RPMI7951 (cell line): ENCODE measurements at places on chromosomes 4 and X. TPM values are rescaled to one million over a fixed set of nuclear protein-coding genes. Genes with fewer than 3 reads are reported as not detected.

GRCh38 chrX:45632506-45632905 lies 431.8 kb upstream of the DIPK2B start:
- DNase-seq = no peak

The GAGE13 gene
- 1.4 and 1.8 TPM in 2 replicates for total RNA-seq

DNA sequence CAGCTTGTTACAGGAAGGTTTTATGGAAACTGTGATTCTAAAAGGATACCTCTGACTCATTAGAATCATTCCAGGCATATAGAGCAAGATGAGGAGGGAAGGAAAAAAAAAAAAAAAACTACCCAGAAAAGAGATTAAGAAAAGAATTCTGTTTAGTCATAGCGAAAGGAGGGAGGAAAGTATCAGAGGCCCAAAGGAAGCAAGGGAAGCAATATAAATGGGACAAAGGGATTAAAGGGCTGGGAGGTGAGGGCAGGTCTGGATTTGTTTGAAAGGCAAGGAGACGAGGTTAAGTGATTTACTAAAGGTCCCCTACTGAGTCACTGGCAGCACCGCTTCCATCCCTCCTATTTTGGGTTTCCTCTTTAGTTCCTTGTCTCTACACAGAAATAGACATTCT lies 88.6 kb upstream of the IL1RAPL1 start:
- DNase-seq = no peak

The ARX gene
- not detected in 2 replicates for total RNA-seq

DNA sequence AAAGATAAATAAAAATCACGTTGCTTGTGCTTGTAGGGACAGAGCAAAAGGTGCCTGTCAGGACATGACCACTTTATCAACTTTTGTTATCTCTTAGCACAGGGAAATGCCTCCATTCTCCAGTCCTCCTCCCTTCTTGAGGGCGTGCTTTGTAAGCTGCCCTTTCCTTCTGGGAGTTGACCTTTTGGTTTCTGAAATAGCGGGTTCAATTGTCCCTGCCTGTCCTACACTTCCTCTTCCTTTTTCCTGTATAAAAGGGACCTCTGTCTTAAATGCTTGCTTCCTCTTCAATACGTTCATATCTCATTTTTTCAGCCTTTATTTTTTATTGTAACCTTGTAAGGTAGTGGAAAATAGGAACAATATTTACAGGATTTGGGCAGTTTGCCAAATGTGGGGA lies 153.5 kb downstream of the SH3BGRL start:
- no peak for DNase-seq

DNA sequence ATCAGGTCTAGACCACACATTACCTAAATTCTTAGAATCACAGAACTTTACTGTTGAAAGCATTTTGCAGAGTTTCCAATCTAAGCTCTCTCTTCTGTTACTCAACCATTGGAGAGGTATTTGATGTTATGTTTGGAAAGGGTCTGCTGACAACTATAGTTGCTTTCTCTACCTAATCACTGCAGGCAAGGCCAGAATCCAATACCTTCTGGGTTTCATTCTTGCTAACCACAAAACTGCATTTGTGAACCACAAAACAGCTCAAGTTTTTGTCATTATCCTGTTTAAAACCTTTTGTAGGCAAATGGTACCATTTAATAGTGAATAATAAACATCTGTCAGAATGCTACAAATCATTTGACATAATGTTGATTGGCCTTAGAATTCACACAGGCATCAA lies 380.1 kb downstream of the GASK1B start:
- DNase-seq = no peak

GRCh38 chrX:42149765-42150164 lies 226.4 kb upstream of the CASK start:
- DNase-seq = peak; percentile 14

DNA sequence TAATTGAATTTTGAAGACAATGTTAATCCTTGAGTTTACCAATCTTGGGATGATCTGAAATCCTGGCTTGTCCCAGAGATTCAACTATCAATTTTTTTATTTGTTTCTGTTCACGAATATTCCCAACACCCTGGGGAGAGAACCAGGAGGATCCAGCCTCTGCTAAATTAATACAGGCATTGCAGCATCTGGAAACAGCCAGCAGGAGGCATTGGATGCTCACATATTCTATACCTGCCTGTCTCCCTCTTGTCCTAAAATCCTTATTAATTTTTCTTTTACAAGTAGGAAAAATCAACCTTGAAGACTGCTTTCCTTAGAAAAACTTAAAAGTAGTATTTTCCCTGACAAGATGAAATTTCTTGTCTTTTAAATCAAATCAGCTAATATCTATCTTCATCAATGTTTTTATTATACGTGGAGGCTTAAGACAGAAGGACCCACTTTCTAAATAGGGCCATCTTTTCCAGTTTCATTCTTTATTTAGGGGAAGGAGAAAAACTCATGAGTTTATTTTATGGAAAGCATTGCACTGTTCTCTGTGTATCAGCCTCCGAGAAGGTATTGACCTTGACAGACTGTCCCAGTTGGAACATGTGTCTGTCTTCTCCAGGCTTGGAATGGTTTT lies 102.4 kb downstream of the CLNK start:
- peak; percentile 5 for DNase-seq
